ENCODE measurements at places on chromosomes 7 and 10.

DNA sequence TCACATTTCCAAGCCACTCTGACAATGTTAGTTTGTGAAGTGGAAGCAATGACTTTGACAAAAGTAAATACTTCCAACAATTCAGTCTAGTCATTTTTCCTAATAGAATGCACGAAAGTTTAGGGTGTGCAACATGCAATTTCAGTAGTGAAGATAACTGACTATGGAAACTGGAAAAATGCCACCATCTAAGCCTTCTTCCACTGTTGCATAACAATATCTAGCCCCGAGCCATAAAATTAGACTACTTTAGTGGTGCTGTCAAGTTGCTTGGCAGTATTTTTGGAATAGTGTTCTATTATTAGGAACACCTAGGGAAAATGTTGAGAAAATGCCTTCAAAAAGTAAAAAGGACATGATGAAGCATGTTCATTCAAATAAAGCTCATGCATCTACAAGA lies 17.9 kb downstream of the SEMA3A start:
- no peak for DNase-seq

- no peak for DNase-seq
These were observed 269.9 kb downstream of the BAMBI start for GRCh38 chr10:28947171-28947570.

- DNase-seq, result no peak
These were observed 224.7 kb downstream of the HECW1 start for GRCh38 chr7:43337191-43337590.

DNA sequence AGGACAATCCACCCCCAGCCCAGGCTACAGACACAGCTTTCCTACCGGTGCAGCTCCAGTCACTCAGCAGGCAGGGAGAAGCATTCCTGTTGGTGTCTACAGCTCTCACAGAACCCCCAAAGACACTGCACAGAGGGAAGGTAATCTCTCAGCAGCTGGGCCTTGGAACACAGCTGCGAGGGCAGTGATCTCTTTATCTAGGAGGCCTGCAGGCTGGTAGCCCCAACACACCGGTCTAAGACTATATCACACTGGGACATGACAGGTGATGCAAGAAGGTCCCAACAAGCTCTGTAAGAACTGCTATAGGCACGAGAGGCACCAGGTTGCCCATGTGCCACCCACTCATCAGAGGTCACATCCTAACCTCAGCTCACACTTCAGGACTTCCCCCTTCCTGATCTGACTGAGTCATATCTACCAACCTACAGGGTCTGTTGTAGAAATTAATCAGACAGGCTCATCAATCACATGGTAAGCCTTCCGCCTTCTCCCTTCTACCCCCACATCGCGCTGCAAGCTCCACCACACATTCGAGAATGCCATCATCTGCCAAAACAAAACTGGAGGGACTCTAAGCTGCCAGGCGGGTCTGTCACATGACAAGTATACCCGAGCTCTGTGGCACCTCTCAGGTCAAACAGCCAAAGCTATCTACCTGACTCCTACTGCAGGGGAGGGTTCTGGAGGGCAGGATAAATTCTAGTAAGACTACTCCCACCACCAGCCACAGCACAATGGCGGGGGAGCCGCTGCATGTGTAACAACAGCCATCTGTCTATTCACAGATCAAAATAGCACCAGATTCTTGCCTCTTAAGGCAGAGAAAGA lies 26.1 kb downstream of the FAM53B start:
- DNase-seq, result peak; percentile 64

DNA sequence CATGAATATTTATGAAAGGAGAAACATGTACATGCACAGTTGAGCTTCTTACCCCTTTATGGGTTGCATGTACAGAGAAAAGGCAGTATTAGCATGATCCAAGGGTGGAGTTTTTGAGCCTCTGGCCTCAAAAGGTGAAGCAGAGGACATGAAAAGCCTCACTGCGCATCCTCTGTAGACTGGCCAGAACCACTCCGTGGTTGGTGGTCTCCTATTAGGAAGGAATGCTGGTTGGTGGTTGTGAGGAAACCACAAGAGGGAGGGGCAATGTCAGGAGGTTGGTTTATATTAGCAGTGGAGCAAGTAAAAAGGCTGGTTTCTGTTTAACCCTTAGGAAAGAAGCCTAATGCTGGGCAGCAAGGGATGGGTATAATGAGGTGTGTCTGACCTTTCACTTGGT lies 37.5 kb downstream of the AHCYL2 start:
- no peak for DNase-seq

GRCh38 chr7:143988976-143989745 lies 11.0 kb upstream of the OR6B1 start:
- DNase-seq, result no peak

DNA sequence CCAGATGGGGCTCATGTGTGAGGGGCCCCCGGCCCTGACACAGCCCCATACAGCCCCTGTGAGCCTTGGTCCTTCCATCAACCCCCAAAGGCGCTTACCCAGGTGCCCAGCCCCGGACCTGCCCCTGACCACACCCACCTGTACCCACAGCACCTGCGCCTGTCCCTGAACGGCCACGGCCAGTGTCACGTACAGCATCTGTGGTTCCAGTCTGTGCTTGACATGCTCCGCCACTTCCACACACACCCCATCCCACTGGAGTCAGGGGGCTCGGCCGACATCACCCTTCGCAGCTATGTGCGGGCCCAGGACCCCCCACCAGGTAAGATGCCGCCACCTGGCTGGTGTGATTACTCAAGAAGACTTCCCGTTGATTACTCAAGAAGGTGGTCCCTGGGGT lies 33.5 kb downstream of the SH2B2 start:
- DNase-seq, result no peak

DNA sequence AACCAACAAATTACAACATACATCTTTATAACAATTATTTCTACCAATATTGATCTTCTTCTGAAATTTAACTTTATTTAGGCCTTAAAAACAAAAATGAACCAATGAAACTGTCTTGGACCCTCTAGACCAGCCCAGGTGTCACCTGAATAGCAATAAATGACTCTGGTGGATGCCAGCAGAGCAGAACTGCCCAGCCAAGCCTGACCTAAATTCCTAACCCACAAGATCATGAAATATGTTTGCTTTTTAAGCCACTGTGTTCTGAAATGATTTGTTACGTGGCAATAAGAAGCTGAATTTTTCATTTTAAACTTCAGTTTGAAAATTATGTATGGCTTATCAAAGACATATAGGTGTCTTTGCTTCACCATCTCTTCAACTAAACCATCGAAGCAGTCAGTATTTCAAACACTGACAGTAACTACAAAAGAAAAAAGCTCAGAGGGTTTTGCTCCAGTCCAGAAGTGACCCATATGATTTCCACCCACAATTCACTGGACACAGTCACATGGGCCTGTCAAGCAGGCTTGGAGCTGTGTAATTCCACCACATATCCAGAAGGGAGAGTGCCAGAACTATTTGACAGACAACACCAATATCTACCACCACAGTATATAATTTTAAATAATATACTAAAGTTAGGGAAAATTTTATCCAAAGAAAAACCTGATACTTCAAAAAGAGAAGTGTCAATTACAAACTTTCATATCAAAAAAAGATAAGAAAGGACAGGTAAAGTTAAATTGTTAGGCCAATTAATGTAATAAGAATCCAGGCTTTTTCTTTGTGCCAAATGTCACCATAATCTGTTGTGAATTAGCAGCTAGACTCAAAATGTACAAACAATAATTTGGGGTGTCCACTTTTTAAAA lies 94.5 kb downstream of the KMT2C start:
- peak; percentile 44 for DNase-seq

DNA sequence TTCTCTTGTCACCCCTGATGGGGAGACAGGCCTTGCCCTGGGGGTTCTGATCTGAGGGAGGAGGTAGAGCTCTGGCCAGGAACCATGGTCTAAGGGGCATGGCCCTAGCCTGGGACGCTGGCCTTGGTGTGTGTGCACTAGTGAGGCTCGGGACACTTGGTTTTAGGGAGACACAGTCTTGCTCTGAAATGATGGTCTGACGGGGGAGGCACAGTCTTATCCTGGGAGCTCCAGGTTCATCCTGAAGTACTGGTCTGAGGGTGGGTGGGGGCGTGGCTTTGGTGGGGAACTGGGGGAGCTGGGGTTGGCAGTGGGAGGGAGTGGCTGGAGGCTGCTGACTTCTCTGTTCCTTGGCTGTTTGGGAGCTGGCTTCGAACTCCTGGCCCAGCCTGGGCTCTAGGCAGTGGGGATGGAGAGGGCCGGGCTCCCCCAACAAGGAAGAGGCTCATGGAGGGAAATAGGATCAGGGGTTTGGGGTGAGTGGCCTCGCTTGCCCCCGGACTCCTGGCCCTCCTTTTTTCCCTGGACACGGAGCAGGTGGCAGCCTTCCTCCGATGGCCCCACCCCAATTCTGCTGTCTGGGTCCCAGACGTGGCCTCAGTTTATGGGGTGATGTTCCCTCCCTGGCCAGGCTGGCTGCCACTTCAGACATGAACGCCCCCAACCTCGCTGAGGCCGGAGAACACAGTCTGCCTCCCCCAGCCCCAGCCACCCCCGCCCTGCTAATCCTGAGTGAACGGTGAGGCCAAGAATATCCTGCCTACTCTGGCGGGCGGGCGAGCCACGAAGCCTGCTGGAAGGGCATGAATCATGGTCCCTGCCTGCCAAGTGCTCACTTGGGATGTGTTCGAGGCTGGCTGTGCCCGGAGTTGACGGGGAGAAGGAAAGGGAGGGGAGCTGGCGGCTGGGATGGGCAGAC lies 43.5 kb downstream of the TMEM270 start:
- no peak for DNase-seq

- no peak for DNase-seq
These were observed 1.8 kb downstream of the LAMB1 start for GRCh38 chr7:108000875-108001763.

DNA sequence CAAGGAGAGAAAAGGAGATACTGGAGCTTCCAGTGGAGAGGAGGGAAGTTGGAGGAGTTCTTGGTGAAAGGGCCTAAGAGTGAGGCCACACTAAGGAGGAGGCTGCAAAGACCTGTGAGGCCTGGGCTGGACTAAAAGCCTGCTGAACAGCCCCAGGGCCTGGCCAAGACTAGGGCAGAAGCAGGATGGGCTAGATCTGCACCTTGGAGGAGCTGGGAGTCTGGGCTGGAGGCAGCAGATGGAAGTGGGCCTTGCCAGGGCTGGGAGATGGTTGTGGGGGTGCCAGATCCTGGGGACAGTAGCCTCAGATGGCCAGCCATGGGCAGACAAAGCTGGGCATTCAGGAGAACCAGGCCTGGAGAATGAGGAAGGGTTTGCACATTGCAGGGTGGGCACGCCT lies 6.5 kb upstream of the PURB start:
- DNase-seq, result no peak

DNA sequence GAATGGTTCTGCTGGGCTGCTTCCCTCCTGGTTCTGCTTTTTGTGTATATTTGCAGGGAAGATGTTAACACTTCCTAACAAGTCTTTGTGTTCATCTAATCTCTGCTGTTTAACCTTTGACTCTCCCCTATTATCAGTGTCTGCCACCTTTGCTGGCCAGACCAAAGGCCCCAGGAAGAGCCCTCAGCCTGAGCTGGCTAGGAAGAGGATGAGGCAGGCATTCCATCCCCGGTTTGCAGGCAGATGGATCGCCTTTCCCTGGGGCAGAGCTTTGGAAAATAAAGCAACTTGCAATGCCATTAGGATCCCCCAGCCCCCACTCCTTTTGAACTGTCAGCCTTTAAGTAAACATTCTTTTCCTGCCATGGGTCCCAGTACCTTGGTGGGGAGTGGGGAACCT lies 19.0 kb downstream of the DPCD start:
- DNase-seq, result no peak

DNA sequence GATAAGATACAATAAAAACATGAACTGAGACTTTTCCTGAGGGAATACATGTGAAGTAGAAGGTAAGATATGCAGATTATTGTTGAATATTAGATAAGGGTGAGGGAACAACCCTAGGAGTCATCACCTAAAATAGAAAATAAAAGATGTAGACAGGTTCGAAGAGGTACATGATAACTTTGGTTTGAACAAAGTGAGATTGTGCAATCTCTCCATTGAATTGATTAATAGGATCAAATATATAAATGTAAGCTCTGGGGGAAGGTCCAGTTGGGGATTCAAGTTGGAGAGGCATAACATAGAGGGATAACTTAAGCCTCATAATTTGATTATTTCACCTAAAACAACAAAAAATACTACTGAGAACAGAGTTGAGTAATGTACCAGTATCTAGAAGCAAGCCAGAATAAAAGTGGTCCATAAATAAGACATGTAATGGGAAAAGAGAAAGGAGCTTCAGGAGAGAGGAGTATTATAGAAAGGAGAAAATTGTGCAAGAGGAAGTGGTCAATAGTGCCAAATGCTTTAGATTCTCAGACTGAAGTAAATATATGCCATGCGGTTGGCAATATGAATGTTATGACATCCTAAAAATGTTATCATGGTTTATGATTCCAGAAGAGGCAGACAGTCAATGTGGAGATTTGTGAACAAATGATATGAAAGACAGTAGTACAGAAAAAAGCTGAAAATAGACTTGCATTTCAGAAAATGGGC lies 282.3 kb upstream of the CHRM2 start:
- no peak for DNase-seq

GRCh38 chr10:71646037-71646436 lies 73.5 kb downstream of the C10orf105 start:
- DNase-seq, result no peak

DNA sequence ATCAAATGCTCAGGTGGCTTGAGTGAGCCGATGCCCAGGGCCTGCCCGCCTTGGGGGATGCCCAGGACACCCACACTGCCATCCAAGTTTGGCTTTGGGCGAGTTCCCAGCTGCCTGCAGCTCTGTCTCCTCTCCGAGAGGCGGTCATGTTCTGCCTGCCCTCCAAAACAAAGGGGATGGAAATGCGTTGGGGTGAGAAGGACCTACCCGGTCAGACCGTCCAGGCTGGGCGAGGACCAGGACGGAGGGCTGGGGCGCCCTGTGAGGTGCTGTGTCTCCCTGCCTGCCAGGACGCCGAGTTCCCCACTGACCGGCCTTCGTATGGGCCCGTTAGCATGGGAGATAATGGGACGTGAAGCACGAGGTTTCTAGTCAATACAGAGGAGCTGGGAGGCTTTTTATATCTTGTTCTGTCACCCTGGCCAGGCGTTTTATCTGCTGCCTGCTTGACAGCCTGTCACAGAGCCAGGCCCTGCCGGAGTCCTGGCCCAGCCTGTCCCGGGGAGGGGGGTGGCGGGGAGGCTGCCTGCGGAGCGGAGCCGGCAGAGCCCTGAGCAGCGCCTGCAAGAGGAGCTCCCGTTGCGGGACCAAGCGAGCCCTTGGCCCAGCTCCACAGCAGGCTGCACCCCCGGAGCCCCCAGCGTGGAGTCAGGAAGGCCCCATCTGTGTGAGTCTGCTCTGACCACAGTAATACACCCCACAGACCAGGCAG lies 22.0 kb upstream of the ELFN1 start:
- no peak for DNase-seq
